Skeletal muscle cell (primary cell): ENCODE measurements at places on chromosomes 2 and 18.

GRCh38 chr2:230759481-230760167, 47.0 kb downstream of the CAB39 start:
- DNase-seq: no peak

- DNase-seq: no peak
Measured at GRCh38 chr2:118794546-118794945, 52.9 kb downstream of the EN1 start.

- DNase-seq: no peak
Measured at GRCh38 chr2:76759634-76760366, 762.4 kb downstream of the LRRTM4 start.

DNA sequence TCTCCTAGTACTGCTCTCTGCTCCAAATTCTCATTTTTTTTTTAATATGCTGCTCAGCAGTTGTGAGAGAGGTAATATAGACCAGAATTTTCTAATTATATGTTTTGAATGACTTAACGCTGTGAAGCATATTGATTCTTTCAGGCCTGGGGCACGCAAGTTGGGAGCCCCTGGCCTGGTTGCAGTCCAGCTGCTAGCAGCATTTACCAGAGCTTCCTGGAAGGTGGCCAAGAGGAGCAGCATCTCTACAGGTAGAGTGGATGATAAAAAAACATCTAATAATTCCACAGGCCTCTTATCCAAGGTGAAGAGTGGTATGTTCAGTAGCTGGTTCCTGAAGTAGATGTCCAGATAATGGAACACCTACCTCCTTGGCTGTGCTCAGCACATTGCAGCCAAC, 7.3 kb upstream of the UGP2 start:
- DNase-seq: no peak

DNA sequence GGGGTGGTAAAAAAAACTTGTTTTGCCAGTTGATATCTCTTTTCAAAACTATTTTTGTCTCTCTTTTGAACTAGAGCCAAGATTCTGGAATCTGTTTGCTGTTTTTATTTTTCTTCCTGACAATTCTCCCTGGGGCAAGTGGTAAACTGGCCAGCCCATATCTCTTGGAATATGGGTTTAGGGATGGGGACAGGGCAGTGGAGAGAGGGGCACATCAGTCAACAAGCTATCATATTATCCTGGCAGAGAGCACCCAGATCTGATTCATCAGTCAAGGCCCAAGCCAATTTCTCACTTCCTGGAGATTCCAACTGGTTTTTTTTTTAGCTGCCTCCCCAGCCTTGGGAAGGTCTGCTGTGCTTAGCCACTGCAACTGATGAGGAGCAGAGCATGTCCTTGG, 52.3 kb downstream of the ARHGAP28 start:
- DNase-seq: peak; percentile 10

- no peak for DNase-seq
Measured at GRCh38 chr2:201148434-201148990, 32.5 kb downstream of the CFLAR start.

GRCh38 chr2:201674298-201674697, 24.1 kb downstream of the MPP4 start:
- DNase-seq: no peak

- no peak for DNase-seq
Measured at GRCh38 chr2:206218796-206219499, 55.5 kb upstream of the ZDBF2 start.

- no peak for DNase-seq
Measured at GRCh38 chr2:231525248-231526163, 4.7 kb downstream of the NMUR1 start.

DNA sequence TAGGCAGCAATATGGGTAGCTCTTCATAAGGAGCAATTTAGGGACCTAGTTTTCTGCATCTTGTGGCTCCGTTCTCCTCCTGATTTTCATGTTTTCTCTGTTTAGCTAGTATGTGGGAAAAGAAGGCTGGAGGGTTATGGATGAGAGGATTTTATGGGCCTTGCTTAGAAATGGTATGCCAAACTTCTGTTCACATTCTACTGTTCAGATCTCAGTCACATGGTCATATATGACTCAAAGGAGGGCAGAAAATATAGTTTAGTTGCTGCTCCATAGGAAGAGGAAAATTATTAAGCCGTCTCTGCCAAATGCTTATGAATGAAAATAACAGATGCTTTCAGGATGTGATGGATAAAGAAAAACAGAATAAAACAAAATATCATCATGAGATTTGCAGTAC, 361.8 kb upstream of the CWC22 start:
- DNase-seq: no peak

DNA sequence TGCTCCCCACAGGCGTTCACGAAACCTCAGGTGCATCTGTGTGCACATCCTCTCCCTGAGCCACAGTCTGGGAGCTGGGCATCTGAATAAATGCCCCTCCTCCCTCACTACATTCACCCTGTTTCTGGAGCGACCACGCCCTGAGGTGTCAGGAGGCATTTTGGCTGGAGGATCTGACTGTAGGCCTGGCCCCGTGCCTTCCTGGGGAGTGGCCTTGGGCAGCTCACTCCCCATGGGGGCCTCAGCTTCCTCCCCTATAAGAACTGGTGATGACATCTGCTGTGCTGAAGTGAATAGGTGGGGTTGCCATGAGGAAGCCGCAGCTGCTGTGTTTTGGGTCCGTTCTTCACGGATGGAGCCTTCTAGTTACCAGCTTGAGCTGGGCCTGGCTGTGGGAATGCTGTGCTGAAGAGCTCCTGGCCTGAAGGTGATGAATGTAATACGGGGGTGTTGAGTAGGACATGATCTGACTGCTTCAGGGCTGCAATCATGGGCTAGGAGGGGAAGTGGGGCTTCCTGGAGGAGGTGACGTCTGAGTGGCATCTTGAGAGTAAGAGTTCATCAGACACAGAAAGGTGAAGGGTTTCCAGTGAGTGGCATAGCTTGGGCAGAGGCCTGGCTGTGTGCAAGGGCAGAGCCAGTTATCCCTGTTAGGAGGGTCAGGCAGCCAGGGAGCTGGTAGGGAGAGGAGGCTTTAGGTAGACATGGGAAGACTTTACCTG, 58.2 kb downstream of the GLI2 start:
- no peak for DNase-seq

GRCh38 chr2:201964631-201965206, 68.9 kb upstream of the FZD7 start:
- no peak for DNase-seq

DNA sequence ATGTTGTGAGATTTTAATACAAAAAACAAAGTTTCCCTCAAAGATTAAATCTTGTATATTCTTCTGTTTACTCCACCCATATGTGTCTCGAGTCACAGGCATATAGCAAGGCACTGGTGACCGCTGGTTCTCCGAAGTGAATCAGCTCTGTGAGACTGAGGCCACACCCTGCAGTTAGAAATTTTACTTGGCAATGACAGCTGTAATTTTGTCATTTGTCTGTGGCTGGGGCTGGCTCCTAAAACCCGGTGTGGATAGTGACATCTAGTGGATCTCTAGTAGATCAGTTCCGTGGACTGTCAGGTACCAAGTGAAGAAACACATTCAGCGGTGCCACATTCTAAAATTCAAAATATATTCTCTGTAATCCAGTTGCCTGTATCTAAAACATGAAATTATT, 278.0 kb downstream of the NEDD4L start:
- no peak for DNase-seq

- DNase-seq: no peak
Measured at GRCh38 chr18:2894131-2894840, 47.5 kb downstream of the EMILIN2 start.

GRCh38 chr18:79200546-79201268, 131.5 kb downstream of the ATP9B start:
- no peak for DNase-seq

GRCh38 chr18:28167835-28168349, 9.0 kb downstream of the CDH2 start:
- no peak for DNase-seq

GRCh38 chr2:192741889-192742288, 547.2 kb upstream of the TMEFF2 start:
- DNase-seq: no peak

DNA sequence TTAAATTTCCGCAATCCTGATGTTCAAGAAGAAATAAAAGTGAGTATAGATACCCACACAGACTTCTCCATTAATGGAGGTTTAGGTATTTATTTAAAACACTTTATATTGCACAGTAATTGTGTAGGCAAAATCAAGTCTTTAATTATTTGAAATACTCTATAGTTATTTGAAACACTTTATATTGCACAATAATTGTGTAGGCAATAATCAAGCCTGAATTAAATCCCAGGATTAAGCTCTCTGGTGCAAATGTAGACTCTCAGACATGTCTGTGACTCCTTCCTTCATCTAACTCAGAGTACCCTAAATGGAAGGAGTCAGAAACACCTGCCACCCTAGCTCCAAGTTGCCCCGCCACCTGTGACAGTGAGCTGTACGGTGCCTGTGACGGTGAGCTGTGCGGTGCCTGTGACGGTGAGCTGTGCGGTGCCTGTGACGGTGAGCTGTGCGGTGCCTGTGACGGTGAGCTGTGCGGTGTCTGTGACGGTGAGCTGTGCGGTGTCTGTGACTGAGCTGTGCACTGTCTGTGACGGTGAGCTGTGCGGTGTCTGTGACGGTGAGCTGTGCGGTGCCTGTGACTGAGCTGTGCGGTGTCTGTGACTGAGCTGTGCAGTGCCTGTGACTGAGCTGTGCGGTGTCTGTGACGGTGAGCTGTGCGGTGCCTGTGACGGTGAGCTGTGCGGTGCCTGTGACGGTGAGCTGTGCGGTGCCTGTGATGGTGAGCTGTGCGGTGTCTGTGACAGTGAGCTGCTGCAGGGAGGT, 11.0 kb downstream of the SLC3A1 start:
- no peak for DNase-seq

DNA sequence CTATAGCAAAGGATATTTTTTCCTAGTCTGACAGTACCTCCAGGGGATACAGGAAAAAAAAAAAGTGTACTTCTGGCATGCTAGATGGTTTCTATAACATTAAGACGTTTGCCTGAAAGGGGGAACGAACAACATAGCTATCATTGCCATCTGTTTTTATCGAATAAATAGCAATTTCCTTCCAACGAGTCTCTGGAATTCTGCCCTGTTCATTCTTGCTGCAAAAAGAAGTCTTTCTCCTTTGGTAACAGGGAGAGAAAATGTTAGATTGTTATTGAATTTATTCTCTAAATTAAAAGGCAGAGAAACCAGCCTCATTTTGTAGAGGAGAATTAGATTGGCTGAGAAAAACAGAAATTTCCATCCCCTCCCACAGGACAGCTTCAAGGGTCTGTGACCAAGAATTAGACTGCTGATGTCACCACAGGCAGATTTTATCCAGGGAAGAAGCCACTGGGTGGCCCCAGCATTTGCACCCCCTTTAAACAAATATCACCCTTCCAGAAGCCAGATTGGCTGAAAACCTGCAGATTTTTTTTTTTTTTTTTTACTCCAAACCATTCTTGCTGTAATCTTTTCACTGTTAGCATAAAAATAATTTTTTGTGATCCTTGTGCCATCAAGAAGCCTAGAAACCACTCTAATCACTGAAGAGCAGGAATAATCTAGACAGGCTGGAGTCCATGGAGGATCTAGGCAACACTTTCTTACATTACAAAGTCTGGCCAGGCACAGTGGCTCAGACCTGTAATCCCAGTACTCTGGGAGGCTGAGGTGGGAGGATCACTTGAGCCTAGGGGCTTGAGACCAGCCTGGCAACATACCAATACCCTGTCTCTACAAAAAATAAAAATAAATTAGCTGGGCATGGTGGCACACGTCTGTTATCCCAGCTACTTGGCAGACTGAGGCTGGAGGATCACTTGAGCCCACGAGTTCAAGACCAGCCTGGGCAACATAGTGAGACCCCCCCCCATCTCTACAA, 12.0 kb downstream of the WDFY1 start:
- DNase-seq: no peak

DNA sequence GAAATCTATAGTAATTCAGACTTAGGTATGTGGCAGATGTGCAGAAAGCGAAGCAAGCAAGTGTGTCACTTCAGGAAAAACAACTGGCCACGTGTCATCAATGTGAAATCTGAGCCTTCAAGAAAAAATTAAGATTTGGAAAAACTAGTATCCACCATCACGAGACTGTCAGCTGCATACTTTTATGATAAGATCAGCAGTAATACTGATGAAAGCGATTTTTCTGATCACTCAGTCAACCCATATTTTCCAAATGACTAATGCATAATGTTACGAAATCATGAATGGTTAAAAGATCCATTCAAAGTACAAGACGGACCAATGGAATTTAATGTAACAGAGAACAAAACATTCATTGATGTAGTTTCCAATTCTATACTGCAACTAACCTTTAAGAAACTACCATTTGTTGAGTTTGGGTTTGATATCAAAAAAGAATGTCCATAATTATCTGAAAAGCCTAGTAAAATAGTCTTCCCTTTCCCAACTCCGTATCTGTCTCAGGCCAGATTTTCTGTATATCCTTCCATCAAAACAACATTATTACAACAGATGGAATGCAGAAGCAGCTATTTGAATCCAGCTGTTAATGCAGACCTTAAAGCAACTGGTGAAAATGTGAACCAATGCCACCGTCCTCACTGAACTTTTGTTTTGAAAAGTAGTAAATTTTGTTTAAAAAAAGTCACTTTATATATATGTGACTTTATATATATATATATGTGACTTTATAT, 17.0 kb upstream of the BCL2 start:
- DNase-seq: peak; percentile 80

DNA sequence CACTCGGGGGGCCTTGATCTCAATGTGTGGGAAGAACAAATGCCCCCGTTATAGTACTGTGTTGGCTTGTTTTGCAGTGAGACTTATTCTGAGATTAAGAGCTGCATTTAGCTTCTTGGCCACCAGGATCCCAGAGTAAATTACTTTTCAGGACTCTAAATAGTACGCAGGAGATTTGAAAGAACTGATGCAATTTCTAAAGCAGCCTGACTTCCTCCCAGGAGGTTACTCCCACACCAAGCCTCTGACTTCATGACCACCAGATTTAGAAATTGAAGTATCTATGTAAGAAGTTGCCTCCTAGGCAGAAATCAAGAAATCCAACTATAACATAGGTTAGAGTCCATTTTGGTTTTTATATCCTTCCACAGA, 67.0 kb downstream of the FEZ2 start:
- DNase-seq: peak; percentile 80

- DNase-seq: no peak
Measured at GRCh38 chr2:227363756-227364155, 15.3 kb downstream of the TM4SF20 start.

DNA sequence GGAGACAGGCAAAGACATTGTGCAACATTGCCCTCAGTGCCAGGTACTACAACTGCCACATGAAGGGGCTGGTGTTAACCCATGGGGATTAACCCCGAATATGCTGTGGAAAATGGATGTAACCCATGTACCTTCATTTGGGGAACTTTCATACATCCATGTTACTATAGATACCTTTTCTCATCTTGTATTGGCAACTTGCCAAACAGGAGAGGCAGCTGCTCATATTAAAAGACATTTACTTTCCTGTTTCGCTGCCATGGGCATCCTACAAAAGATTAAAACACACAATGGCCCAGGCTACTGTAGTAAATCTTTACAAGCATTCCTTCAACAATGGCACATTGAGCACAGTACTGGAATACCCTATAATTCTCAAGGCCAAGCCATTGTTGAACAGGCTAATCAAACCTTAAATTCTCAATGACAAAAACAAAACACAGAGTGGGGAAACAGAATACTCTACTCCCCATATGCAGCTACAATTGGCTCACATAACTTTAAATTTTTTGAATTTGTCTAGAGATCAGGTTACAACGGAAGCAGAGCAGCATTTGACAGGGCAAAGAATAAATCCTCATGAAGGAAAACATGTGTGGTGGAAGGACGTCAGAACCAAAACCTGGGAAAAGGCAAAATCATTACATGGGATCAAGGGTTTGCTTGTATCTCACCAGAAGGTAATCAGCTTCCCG, 1723.5 kb upstream of the LRRTM1 start:
- DNase-seq: no peak

GRCh38 chr2:4336864-4337263, 633.5 kb downstream of the DCDC2C start:
- no peak for DNase-seq

GRCh38 chr2:84880645-84881521, at the start of gene TRABD2A:
Gene TRABD2A (minus strand): TSS chr2:84881084. CDS start chr2:84881039, 45 bp downstream.
- no peak for DNase-seq
